ENCODE measurements at places on chromosomes 4 and X. TPM values are rescaled to one million over a fixed set of nuclear protein-coding genes. Genes with fewer than 3 reads are reported as not detected.

The VGLL1 gene
- total RNA-seq: 5.3 TPM

The CT45A2 gene
- total RNA-seq: not detected

The EFHC2 gene
- 0.29 TPM for total RNA-seq

The ABCG2 gene
- not detected for total RNA-seq

The BBS7 gene
- total RNA-seq: 5.2 TPM

The TECRL gene
- not detected for total RNA-seq

The CCKAR gene
- not detected for total RNA-seq

The TSPAN6 gene
- total RNA-seq: 47.4 TPM

The SPRY1 gene
- total RNA-seq: 26.4 TPM

The SPANXA2 gene
- not detected for total RNA-seq

The CENPVL2 gene
- not detected for total RNA-seq

The RP2 gene
- 12.4 TPM for total RNA-seq

The BMPR1B gene
- 7.1 TPM for total RNA-seq

The LPAR4 gene
- total RNA-seq: not detected

The SPATA4 gene
- total RNA-seq: 0.15 TPM

The FGD1 gene
- 18.5 TPM for total RNA-seq

The TMPRSS11F gene
- total RNA-seq: not detected

The EBP gene
- 324 TPM for total RNA-seq

The PPBP gene
- total RNA-seq: not detected

The IL15 gene
- total RNA-seq: 7.1 TPM

The CPZ gene
- total RNA-seq: 27.9 TPM

The CORIN gene
- total RNA-seq: not detected

The TMSB15C gene
- total RNA-seq: 4.6 TPM

The NOX1 gene
- total RNA-seq: not detected

The NLRP2B gene
- total RNA-seq: not detected

The PPP4R3C gene
- not detected for total RNA-seq

The USO1 gene
- total RNA-seq: 34.3 TPM

The PCYT1B gene
- not detected for total RNA-seq

The ITIH6 gene
- not detected for total RNA-seq

The TCEAL6 gene
- total RNA-seq: not detected

The KLHL13 gene
- 3.5 TPM for total RNA-seq

The FAM47E gene
- total RNA-seq: 0.91 TPM

The RIPPLY1 gene
- total RNA-seq: not detected

The NMU gene
- total RNA-seq: 40.2 TPM

The FATE1 gene
- not detected for total RNA-seq

The EMCN gene
- not detected for total RNA-seq

The EVC2 gene
- 3.2 TPM for total RNA-seq

The CYP2U1 gene
- total RNA-seq: 4.4 TPM

The ALB gene
- total RNA-seq: 0.22 TPM

The AMMECR1 gene
- 12.7 TPM for total RNA-seq

The EOLA2 gene
- total RNA-seq: 49.8 TPM

The ATP2B3 gene
- total RNA-seq: not detected
